Stimulated activated CD8-positive, alpha-beta memory T cell treated with anti-CD3 and anti-CD28 coated beads, Interleukin-2, amount 100 ng/mL, for 1 hour (primary cell): ENCODE measurements at places on chromosomes 3 and 15.

GRCh38 chr3:195198426-195199346 lies 72.3 kb downstream of the XXYLT1 start:
- DNase-seq = no peak

GRCh38 chr3:69324362-69325025 lies 61.4 kb downstream of the FRMD4B start:
- no peak for DNase-seq

DNA sequence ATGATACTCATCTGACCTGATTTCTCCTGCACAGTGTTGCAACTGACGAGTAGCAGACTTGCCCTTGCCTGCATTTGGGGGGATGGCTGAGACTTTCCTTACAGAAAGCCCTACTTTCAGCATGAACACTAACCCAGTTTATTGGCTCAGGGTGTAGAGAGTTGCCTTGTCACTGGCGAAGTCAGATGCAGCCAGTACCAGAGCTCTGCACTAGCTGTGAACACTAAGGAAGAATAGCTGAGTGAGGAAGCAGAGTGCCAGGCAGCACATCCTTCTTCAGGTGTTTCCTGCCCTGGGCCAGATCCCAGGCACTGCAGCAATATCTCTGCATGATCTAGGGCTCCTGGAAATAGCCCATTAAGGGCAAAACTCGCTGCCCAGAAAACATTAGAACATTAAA lies 154.0 kb upstream of the SYNPR start:
- DNase-seq = no peak

DNA sequence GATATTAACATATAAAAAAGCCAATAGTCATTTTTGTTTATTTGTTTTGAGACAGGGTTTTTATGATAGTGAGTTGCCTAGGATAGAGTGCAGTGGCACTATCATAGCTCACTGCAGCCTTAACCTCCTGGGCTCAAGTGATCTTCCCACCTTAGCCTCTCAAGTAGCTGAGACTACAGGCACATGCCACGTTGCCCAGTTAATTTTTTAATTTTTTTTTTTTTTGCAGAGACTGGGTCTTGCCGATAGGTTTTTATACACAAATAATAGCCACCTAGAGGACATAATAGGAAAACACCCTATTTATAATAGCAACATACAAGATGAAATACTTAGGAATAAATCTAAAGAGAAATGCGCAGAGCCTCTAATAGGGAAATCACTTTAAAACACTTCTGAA lies 13.3 kb downstream of the EIF3J start:
- DNase-seq = no peak
